ENCODE measurements at places on chromosomes 5 and 9.

GRCh38 chr9:108743901-108744371 is 111.8 kb downstream of the ACTL7B start:
- no peak for DNase-seq

DNA sequence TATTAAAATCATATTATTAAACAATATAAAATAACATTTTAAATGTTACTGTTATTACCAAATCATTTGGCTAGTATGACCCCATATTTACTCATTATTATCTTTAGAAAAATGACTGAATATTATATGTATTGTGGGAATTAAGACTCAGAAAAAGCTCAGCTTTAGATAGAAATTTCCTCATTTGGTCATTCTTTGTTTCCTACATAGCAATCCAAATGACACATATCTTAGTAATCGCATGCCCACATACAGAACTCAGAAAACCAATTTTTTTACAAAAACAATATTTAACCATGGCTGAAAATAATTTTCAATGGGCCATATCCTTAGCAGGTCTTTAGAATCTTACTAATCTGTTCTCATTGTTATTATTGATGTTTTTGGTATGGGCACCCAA is 53.8 kb upstream of the TSLP start:
- DNase-seq: no peak

GRCh38 chr9:136088939-136089696 is 6.0 kb downstream of the NACC2 start:
- DNase-seq: no peak

GRCh38 chr5:560792-561166 is 36.5 kb upstream of the SLC9A3 start:
- no peak for DNase-seq

DNA sequence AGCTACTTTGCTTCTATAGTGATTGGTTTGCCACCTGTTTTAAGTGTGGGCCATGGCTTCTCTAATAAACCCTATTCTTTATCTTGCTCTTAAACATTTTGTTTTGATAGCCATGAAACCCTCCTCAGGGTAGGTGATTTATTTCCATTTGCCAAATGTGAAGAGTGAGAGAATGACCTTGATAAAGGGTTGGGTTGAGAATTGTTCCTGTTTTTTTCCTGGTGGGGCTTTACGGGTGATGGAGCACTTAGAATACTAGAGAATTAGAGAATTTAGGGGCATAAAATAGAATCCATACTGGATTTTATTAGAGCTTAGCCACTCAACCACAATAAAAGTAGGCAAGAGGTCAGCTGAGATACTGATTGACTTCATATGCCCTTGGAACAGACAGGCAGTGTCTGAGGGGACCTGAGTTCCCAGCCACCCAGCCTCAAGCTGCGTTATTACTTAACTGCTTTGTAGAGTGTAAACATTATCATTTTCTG is 68.9 kb downstream of the COMMD10 start:
- no peak for DNase-seq

DNA sequence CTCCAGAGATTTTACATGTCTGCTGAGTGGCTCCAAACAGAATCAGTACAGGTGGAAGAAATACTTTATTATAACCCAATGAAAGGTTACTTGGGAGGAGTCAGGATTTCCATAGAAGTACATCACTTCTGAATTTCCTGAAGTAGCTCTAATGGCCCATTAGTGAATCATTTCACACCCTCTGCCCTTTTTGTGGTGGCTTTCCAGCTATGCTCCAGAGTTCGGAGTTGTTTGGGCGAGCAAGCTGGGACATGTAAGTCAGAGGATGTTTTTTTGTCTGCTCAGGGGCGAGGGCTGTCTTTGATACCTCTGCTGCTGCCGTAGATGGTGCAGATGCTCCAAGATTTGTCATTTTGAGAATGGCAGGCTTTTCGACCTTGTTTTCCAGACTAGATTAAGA is 226.1 kb downstream of the GOLPH3 start:
- DNase-seq: no peak

DNA sequence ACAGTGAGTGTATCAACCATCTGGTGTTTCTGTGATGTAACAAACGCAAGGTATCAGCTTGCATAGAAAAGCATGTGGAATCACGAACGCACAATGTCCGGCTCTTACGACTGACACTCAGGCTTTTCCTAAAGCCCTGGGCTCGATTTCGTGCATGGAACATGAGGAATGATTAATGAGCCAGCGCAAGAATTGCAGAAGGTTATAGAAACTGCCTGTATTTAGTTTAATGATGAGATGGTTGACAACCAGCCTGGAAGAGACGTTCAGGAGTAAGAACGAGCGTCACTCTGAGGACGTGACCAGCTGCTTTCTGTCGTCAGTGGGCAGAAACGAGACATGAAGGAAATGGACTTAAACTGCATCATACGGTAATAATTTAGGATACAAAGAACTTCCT is 497.6 kb downstream of the IRX1 start:
- DNase-seq: no peak

GRCh38 chr9:134051319-134051718 is 16.5 kb downstream of the BRD3 start:
- DNase-seq: no peak

DNA sequence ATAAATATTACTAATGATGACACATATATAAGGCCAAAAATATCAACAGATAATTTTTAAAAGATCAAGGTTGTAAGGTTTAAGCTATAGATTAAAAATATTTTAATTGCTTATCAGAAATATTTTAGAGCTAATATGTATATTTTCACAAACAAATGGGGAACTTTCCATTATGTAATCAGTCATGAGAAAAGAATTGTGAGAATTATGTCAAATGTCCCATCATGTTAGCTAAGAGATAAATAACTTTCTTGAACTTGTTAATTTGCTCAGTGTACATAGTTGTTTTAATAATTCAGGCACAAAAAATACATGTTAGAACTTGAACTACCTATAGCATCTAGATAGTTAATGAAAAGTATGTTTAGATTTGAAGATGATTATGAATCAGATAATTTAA is 67.7 kb downstream of the SYK start:
- DNase-seq: no peak

DNA sequence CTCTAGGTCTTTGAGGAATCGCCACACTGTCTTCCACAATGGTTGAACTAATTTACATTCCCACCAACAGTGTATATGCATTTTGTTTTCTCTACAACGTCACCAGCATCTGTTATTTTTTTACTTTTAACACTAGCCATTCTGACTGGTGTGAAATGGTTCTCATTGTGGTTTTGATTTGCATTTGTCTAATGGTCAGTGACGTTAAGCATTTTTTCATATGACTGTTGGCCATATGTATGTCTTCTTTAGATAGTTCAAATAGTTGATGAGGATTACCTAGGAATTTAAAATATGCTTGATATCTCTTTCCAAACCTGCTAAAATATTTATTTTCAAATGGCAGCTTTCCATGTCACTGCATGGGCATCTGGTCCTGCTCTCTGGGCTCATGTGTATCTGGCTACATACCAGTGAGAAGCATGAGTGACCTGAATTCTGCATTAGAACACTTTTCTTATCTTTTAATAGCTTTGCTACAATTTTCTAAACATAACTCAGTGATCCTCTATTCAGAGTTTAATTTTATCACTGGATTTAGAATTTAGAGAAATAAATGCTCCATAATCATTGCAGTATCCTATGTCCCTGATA is 95.8 kb upstream of the ADAMTS16 start:
- no peak for DNase-seq

GRCh38 chr5:179227229-179227579 is 118.1 kb downstream of the ADAMTS2 start:
- DNase-seq: no peak

DNA sequence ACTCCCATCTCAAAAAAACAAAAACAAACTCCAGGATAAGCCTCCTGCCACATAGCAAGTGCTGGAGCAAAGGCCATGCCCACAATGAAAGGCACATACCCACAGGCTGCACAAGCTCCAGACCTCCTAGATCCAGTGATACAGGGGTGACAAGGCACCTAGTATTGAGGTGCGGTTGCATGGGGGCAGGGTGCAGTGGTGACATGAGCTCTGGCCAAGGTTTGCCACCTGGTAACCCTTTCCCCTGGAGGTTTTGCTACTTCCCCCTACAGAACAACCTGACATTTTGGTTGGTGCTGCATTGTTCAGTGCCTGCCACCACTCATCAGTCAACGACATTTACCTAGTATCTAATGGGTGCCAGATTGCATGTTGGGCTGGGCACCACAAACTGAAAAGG is 14.5 kb downstream of the CDKN2AIPNL start:
- DNase-seq: no peak

GRCh38 chr9:128061275-128061960 is 5.7 kb downstream of the NAIF1 start:
- no peak for DNase-seq

- no peak for DNase-seq
Observed at GRCh38 chr5:157550663-157551062, 24.9 kb downstream of the ADAM19 start.

DNA sequence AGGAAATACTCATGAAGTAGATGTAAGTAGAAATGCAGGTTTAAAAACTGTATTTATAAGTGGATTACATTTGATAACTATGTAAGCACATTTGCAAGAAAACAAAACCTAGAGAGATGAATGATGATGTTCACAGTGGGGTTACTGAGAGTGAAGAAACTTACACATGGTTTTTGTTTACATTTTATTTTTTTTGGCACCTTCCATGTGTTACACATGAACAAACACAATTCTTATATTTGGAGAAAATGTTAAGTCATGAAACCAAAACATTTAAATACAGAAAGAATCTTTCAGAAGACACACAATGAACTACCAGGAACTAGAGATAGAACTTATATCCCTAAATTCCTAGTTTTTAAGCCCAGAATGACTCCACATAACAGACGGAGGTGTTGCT is 51.5 kb upstream of the SPATA31E1 start:
- DNase-seq: no peak

DNA sequence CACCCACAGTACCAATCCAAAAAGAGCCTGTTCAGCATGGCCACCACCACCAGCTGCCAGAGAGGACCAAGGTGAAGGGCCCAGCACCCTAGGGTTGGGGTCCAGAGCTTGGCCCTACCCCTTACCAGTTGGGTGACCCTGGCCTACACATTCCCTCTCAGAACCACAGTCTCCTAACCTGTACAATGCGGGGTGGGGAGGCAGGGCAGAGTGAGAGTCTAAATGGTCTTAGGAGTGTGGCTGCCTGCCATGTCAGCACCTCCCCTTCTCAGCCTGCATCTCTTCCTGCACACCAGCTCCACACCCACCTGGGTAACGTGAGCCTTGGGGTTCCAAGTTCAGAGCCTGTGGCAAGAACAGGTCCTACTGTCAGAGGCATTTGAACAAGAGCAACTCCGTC is 92.2 kb downstream of the C5orf15 start:
- no peak for DNase-seq

- DNase-seq: no peak
Observed at GRCh38 chr5:123090661-123091297, 1.7 kb downstream of the PRDM6 start.

GRCh38 chr9:86500667-86501435 is 146.6 kb upstream of the TUT7 start:
- DNase-seq: no peak

- DNase-seq: no peak
Observed at GRCh38 chr9:116712781-116713180, 25.7 kb downstream of the TRIM32 start.

DNA sequence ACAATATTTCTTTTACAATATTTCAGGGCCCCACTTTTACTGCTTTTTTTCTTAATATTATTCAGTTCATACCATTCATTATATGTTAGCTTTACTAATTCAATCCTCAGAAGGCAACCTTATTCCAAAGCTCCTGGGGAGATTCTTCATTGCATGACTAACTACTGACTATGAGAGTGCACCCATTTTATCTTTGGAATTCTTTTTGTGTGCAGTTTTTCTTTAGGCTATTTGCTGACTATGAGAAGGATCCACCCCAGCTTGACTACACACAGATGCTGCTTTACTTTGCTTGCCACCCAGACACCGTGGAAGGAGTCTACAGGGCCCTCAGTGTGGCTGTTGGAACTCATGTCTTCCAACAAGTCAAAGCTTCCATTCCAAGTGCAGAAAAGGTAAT is 56.9 kb upstream of the IL7R start:
- no peak for DNase-seq

GRCh38 chr9:138022756-138023393 is 145.3 kb downstream of the CACNA1B start:
- DNase-seq: no peak

GRCh38 chr9:1337169-1337568 is 287.0 kb downstream of the DMRT2 start:
- no peak for DNase-seq

- no peak for DNase-seq
Observed at GRCh38 chr9:84151236-84151635, 170.6 kb downstream of the RMI1 start.

DNA sequence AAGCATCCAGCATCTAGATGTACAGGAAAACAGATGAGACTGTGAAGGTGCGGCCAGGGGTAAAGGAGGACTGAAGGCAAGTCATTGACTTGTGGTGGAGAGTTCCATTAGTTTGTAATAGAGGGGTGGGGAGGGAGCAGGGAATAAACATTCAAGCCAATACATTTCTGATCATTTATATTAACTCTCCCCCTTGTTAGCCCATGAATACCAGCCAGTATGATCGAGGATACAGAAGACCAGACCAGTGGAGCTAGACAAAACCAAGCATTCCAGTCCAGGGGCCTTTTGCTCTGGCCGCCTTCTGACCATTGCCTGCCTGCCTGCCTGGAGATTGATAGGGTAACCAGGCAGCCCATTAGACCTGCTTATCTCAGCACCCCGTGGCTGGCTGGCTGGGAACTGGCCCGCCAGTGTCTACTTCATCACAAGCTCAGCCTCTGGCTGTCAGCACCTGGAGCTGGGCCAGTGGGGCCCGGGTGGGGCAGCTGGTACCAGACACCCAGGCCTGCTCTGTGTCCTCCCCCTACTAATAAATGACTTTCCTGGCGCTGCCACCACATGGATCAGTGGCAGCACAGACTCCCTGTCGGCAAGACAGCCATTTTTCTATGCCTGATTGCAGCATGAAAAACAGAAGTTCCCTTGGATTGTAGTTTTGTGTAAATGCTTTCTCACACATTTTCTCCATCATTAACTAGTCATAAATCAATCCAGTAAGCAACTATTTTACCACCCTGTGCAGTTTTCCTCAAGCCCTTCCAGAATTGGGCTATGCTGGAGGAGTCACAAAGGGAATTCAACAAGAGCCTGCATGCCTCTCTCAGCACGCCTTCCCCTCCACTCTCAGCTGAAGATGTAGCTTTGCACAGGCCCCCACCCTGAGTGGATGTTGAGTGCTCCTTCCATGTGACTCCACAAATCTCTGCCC is 181.3 kb downstream of the SNCAIP start:
- DNase-seq: no peak

- no peak for DNase-seq
Observed at GRCh38 chr5:88816195-88816594, 66.8 kb downstream of the MEF2C start.

- DNase-seq: no peak
Observed at GRCh38 chr5:144815131-144815530, 644.5 kb downstream of the KCTD16 start.

DNA sequence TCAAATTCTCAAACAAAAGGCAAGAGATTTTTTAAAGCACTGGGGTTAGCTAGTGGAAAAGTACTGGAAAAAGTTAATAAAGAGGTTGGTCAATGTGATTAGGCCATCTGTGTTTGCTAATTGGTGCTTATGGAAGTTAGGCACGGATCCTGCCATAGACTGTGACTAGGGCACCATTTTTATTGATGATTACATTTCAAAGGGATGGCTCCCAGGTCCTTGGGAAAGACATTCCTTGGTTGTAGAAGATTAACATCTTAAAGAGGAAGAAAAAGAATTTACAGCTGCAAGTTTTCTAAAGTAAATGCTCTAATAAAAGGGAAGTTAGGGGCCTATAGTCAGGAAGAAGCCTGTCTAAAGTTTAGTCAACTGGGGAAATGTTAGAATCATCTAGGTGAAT is 1183.3 kb downstream of the DTWD2 start:
- no peak for DNase-seq
